A549 treated with CORT108297 at 1 μM for 4 hours (cell line): ENCODE measurements at places on chromosomes 16 and 17. TPM values are rescaled to one million over a fixed set of nuclear protein-coding genes. Genes with fewer than 3 reads are reported as not detected.

Gene KIF2B
- not detected in 5 replicates for total RNA-seq

Gene WNK4
- 0.58 to 1.4 TPM (median 1.3 TPM) in 5 replicates for total RNA-seq

Gene ACAP1
- 0.48 to 5.1 TPM (median 4.2 TPM) in 5 replicates for total RNA-seq

Gene ZSWIM7
- total RNA-seq: 44.0 to 51.3 TPM (median 46.3 TPM) in 5 replicates

Gene NME2
- total RNA-seq: 1,612 to 1,902 TPM (median 1,836 TPM) in 5 replicates

Gene SLC35G6
- total RNA-seq: not detected in 5 replicates

Gene NPIPB9
- 1.4 to 2.3 TPM (median 1.7 TPM) in 5 replicates for total RNA-seq

Gene THRA
- 13.4 to 20.8 TPM (median 19.2 TPM) in 5 replicates for total RNA-seq

Gene CCDC78
- 3.5 to 7.1 TPM (median 6.3 TPM) in 5 replicates for total RNA-seq

Gene CEMP1
- total RNA-seq: 0.07 to 0.13 TPM (median 0.08 TPM) in 3 of 5 replicates, not detected in the others

Gene KRTAP9-7
- total RNA-seq: not detected in 5 replicates

Gene PITPNM3
- total RNA-seq: 1.4 to 2.7 TPM (median 2.0 TPM) in 5 replicates

Gene NACA2
- total RNA-seq: not detected in 5 replicates

Gene SPATA32
- 0.14 to 0.22 TPM (median 0.18 TPM) in 5 replicates for total RNA-seq

Gene NPIPA3
- total RNA-seq: 0.65 to 1.8 TPM (median 1.6 TPM) in 5 replicates

Gene CCDC102A
- total RNA-seq: 6.6 to 9.9 TPM (median 8.3 TPM) in 5 replicates

Gene LDHD
- total RNA-seq: 0.52 to 0.92 TPM (median 0.78 TPM) in 5 replicates

Gene TENT4B
- total RNA-seq: 9.9 to 11.8 TPM (median 11.5 TPM) in 5 replicates
